Naive B cell (primary cell): ENCODE measurements at places on chromosomes 16 and 17. TPM values are rescaled to one million over a fixed set of nuclear protein-coding genes. Genes with fewer than 3 reads are reported as not detected.

DNA sequence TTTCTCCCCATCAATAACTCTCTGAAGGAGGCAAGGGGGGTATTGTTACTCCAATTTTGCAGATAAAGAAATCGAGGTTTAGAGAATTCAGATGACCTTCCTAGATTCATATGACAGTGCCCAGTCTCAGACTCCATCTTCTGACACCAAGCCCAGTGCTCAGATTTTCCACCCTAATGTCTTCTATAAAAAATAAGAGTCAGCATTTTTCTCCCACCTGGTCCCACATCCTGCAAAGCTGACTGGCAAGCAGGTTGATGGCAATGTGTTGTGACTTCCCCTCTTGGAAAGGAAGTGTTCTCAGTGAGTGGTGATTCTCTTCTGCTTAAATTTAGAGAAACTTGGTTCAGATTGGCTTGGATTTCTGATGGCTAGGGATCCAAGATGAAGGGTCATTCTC is 129.4 kb downstream of the SOX9 start:
- no peak overlapping the region for H3K27ac ChIP-seq
- no peak for DNase-seq
- no peaks in the 10 kb centered on the region for H3K36me3 ChIP-seq
- H3K4me1 ChIP-seq, result no peaks in the 10 kb centered on the region

Gene KRT40
- polyA plus RNA-seq, result not detected

- H3K27me3 ChIP-seq, result no peaks in the 10 kb centered on the region
- no peaks in the 10 kb centered on the region for H3K36me3 ChIP-seq
- peak overlapping the region; percentile 94 for H3K4me3 ChIP-seq
- peak overlapping the region; percentile 87 for H3K27ac ChIP-seq
- no peak for DNase-seq
- peaks cover 39% of the 10 kb centered on the region for H3K4me1 ChIP-seq
Observed at GRCh38 chr17:81517009-81517338, 4.4 kb upstream of the ACTG1 start.

GRCh38 chr17:30393491-30393890 is 14.8 kb downstream of the CPD start:
- H3K36me3 ChIP-seq, result no peaks in the 10 kb centered on the region
- H3K27ac ChIP-seq, result no peak overlapping the region
- no peaks in the 10 kb centered on the region for H3K4me1 ChIP-seq
- DNase-seq, result no peak
- H3K27me3 ChIP-seq, result no peaks in the 10 kb centered on the region

DNA sequence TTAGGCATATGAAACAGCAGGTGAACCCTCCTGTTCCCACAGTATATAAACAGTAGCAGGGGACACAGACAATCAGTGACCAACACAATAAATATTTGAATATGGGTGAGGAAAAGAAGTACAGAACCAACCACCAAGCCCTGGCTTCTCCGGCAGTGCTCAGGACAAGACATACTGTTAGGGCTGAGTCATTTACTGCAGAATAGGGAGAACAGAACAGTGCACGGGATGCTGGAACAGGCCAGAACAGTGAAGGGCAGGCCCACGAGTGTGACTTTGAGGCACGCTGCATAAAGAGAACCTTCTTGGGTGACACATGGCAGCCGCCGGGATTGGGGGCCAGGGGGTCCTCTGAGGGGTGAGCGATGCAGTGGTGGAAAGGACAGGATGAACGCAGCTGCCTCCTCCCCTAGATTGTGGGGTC is 160.4 kb downstream of the CMIP start:
- H3K36me3 ChIP-seq, result peaks cover 8% of the 10 kb centered on the region
- DNase-seq, result no peak
- no peak overlapping the region for H3K27ac ChIP-seq
- H3K4me3 ChIP-seq, result no peak overlapping the region

- peaks cover 20% of the 10 kb centered on the region for H3K4me1 ChIP-seq
- peak; percentile 68 for DNase-seq
- H3K36me3 ChIP-seq, result no peaks in the 10 kb centered on the region
Observed at GRCh38 chr17:19004421-19005136, at the start of gene FAM83G. Gene FAM83G, minus strand, starts transcription at chr17:19004764. Its CDS starts 723 bp downstream, at chr17:19004041.

Gene TPSG1
- polyA plus RNA-seq, result not detected

DNA sequence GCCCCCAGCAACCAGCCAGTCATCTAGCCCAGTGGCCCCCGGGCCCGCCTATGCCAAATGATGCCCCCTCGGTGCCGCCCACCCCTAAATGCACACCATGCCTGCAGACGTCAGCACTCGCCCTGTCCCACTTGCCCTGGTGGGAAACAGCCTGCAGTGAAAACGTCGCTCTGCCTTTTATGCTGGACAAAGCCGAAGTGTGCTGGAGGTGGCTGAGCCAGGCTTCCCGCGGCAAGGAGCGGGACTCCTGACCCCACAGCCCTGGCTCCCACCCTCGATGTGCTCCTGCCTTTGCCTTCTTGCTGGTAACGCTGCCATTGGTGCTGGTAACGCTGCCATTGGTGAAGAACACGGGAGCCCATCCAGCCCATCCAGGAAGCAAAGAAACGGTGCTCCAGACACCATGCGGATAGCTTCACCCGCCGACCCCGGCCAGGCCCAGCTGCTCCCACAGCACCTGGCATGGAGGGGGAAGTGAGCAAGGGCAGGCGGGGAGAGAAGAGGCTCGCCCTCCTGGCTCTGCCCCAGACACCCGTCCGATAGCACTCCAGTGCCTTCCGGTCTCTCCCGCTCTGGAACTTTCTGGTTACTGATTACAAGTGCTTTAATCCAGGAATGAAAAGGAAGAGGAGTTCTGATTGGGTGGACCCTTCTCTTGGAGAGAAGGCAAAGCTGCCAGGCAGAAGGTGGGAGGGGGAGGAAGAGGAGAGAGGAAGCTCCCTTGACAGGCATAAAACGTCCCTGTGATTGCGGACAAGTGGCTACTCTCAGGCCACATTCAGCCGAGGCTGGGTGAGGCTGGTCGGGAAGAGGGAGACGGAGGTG is 4.0 kb upstream of the BAIAP2 start:
- no peak for DNase-seq
- H3K27me3 ChIP-seq, result peaks cover 72% of the 10 kb centered on the region

Gene DHRS7C
- not detected for polyA plus RNA-seq

GRCh38 chr17:77908501-77908900 is 50.0 kb upstream of the TNRC6C start:
- H3K27ac ChIP-seq, result peak overlapping the region; percentile 27
- H3K4me3 ChIP-seq, result no peak overlapping the region
- peaks cover 89% of the 10 kb centered on the region for H3K27me3 ChIP-seq
- H3K4me1 ChIP-seq, result peaks cover 10% of the 10 kb centered on the region

Gene B4GALNT2
- not detected for polyA plus RNA-seq

DNA sequence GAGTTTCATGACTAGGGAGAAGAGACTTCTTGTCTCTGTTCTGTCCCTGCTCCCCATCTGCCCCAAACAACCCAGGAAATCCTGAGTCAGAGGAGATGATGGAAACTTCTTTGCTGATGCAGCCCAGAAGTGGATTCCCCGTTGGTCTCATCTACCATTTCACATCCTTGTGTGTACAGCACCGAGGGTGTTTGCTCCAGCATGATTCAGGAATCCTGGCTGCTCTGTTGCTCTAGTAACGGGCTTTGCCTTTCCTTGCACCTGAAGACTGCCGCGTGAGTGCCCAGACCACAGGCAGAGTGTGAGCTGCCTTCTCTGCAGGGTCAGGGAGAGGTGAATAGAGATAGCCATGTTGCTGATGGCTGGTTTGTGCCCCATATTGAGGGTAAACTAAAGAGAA is 408.4 kb downstream of the CPPED1 start:
- H3K27ac ChIP-seq, result no peak overlapping the region
- no peak overlapping the region for H3K4me3 ChIP-seq
- no peak for DNase-seq
- H3K36me3 ChIP-seq, result peaks cover 23% of the 10 kb centered on the region
- peaks cover 29% of the 10 kb centered on the region for H3K4me1 ChIP-seq

GRCh38 chr17:1997289-1997926 is 27.7 kb downstream of the RTN4RL1 start:
- H3K4me3 ChIP-seq, result no peak overlapping the region
- no peaks in the 10 kb centered on the region for H3K4me1 ChIP-seq
- peaks cover 7% of the 10 kb centered on the region for H3K36me3 ChIP-seq
- H3K27ac ChIP-seq, result no peak overlapping the region
- DNase-seq, result no peak

DNA sequence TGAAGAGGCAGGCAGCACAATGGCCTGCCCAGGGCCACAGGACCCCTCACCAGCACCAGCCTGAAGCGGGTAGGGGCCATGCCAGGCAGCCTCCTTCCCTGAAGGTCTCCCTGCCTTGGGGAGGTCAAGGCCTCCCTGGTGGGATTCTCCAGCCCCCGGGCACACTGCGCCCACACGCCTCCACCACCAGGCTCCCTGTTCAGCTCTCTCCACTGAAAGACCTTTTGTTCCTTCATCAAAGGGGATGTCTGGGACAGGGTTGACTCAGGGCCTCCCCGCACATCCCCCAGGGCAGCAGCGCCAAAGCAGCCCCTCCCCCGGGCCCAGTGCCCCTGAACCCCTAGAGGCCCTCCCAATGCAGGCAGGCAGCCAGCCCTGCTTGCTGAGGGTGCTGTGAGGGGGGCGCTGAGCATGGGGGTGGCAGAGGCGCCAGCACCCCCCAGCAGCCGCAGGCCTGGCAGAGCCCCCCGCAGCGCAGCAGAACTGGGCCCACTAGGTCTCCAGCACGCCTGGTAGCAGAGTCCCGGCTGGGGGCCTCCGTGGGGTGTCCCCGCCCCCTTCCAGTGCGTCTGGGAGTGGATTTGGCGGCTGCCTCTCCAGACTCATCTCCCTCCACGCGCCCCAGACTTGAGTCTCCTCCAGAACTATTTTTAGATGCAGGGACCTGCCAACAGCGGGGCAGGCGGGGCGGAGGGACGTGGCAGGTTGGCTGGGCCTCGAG is 13.1 kb downstream of the BCAR1 start:
- no peaks in the 10 kb centered on the region for H3K36me3 ChIP-seq
- no peak overlapping the region for H3K4me3 ChIP-seq
- DNase-seq, result no peak
- peaks cover 83% of the 10 kb centered on the region for H3K27me3 ChIP-seq

- H3K27me3 ChIP-seq, result peaks cover 17% of the 10 kb centered on the region
- H3K4me3 ChIP-seq, result no peak overlapping the region
- no peak overlapping the region for H3K27ac ChIP-seq
- H3K4me1 ChIP-seq, result no peaks in the 10 kb centered on the region
- no peaks in the 10 kb centered on the region for H3K36me3 ChIP-seq
- no peak for DNase-seq
Observed at GRCh38 chr16:73670836-73671820, 623.2 kb upstream of the ZFHX3 start.

DNA sequence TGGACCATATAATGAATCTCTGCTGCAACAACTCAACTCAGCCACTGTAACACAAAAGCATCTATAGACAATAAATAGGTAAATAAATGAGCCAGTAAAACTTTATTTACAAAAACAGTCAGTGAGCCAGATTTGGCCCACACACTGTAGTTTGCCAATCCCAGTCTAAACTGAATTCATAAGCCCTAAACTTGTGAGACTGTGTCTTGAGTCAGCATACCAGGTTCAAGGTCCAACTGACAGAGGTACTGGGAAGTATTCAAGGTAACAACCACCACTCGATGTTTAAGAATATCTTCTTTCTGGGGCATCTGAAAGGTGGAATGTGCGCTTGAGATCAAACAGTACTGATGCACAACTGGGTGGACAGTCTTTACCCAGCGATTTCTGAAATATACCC is 94.2 kb downstream of the HELZ start:
- H3K4me1 ChIP-seq, result no peaks in the 10 kb centered on the region
- H3K36me3 ChIP-seq, result peaks cover 39% of the 10 kb centered on the region
- no peak overlapping the region for H3K27ac ChIP-seq
- no peaks in the 10 kb centered on the region for H3K27me3 ChIP-seq

Gene ODF4
- polyA plus RNA-seq, result not detected

DNA sequence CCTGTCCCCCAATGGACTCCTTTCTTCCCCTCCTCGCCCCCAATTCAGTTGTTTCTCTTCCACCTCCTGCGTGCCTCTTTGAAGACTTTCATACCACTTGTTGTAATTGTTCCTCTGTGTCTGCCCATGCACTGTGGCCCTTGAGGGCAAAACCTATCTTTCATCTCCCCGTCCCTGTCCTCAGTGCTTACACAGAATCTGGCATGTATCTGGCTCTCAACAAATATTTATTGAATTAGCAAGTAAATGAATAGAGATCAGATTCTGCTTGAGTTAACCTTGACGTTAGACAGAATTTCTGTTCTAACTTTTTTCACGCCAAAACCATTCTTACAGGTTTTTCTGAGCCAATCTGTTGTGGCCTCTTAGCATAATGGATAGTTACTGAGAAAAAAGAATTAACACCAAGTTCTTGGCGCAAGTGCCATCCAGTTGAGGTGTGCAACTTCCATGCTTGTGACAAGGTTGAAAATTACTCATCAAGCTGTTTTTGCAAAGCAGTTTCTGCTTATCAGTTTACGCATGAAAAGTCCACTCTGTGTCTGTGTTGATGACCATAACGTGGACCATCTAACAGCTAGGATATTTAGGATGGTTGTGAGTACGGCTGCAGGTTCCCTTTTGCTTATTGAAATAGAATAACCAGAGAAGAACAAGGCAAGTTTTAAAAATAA is 215.1 kb downstream of the PRKCA start:
- no peaks in the 10 kb centered on the region for H3K4me1 ChIP-seq
- H3K36me3 ChIP-seq, result no peaks in the 10 kb centered on the region
- no peak overlapping the region for H3K27ac ChIP-seq
- H3K27me3 ChIP-seq, result peaks cover 4% of the 10 kb centered on the region
- H3K4me3 ChIP-seq, result no peak overlapping the region

- H3K4me3 ChIP-seq, result no peak overlapping the region
- no peaks in the 10 kb centered on the region for H3K27me3 ChIP-seq
- H3K27ac ChIP-seq, result no peak overlapping the region
Observed at GRCh38 chr17:57477522-57478362, 221.4 kb downstream of the MSI2 start.

DNA sequence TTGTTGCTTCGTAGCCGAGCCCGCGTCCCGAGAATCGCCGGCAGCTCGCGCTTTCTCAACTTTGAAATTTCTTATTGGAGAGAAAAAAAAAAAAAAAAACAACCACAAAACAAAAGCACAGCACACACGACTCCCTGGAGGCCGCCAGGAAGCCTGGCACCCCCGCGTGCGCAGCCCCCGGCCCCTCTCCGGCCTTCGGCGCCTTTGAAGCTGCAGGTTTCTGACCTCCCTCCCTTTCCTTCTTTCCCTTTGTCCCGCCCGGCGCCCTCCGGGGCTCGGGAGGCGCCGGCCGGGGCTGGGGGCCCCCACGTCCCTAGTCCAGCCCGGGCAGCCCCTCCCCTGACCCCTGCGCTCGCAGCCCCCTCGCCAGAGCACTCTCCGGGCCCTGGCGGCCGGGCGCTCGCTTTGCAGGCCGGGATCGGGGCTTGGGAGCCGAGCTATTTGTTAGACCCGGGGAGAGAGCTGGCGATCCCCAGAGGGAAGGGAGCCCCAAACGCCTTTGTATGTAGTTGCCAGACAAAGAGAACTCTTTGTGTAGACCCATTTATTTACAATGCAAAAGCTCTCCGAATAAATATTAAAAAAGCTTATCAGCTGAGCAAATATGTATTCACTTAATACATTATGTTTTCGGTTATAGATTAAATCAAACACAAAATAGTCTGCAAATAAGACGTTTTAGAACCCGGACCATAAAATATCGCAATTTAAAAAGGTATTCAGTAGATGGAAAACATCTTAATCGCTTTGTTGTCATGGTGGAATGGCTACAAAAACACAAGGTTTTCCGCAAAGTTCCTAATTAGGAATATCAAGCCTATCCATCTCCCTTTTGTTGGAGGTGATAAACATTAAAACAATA is 2.3 kb downstream of the BAHCC1 start:
- H3K4me1 ChIP-seq, result peaks cover 39% of the 10 kb centered on the region
- no peak for DNase-seq
- peak overlapping the region; percentile 94 for H3K4me3 ChIP-seq
- H3K27me3 ChIP-seq, result peaks cover 56% of the 10 kb centered on the region
- peak overlapping the region; percentile 71 for H3K27ac ChIP-seq
- no peaks in the 10 kb centered on the region for H3K36me3 ChIP-seq
